ENCODE measurements at places on chromosomes 12 and 14. TPM values are rescaled to one million over a fixed set of nuclear protein-coding genes. Genes with fewer than 3 reads are reported as not detected.

DNA sequence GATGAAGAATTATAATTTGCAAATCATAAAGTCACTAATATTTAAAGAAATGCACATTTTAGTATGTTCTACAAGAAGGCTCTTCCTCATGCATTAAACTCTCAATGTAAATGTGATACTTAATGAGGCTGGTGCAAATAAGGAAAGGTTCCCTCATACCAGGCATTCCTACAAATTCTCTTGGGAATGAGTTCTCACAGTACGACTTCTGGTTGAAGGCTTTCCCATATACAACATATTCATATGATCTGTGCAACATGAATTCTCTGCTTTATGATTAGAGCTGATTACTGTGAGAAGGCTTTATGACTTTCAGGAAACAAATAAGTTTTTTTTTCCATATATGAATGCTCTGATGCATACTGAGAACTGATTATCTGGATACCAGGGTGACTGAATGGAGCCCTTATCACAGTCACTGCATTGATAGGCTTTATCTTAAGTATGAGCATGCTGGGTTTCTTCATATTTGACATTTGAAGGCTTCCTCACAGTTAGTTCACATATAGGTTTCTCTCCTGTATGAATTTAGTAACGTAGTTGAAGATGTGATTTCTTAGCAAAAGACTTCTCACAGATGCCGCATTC is 293.9 kb downstream of the RAD51B start:
- H3K4me1 ChIP-seq, result peaks cover 1% of the 10 kb centered on the region
- no peak overlapping the region for H3K4me3 ChIP-seq
- no peak overlapping the region for H3K27ac ChIP-seq
- no peaks in the 10 kb centered on the region for H3K36me3 ChIP-seq
- no peak for DNase-seq

GRCh38 chr14:50542941-50543418 is 10.6 kb upstream of the MAP4K5 start:
- DNase-seq, result peak; percentile 35
- no peaks in the 10 kb centered on the region for H3K36me3 ChIP-seq
- peaks cover 8% of the 10 kb centered on the region for H3K27me3 ChIP-seq
- peaks cover 9% of the 10 kb centered on the region for H3K4me1 ChIP-seq
- no peak overlapping the region for H3K4me3 ChIP-seq

DNA sequence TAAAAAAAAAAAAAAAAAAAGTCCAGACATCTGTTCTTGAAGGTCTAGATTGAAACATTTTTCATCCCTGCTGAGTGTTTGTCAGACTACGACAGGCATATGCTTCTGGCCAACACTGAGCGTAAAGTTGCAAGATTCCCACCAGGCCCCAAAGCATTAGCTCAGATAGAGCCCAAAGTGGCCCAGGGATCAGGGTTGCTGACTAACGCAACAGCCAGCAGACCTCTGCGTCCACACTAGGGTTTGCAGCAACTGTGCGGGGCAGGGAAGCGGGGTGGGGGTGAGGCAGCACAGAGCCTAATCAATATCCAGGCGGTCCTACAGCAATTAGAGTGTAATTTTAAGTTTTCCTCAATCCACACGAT is 55.7 kb downstream of the SSH1 start:
- no peak for DNase-seq
- H3K27me3 ChIP-seq, result no peaks in the 10 kb centered on the region
- H3K36me3 ChIP-seq, result peaks cover 77% of the 10 kb centered on the region
- H3K4me3 ChIP-seq, result no peak overlapping the region

The AICDA gene
- not detected for total RNA-seq

The BATF gene
- total RNA-seq, result 63.0 TPM
